Activated CD4-positive, alpha-beta T cell treated with anti-CD3 and anti-CD28 coated beads for 1 hour (primary cell): ENCODE measurements at places on chromosomes 4 and X.
A peak's percentile ranks its signal among the peaks of the same experiment; 100 is the strongest.

GRCh38 chrX:109714340-109714958 lies 18.6 kb downstream of the ACSL4 start:
- DNase-seq, result no peak

- no peak for DNase-seq
Measured at GRCh38 chrX:134646691-134647090, 11.6 kb downstream of the PLAC1 start.

DNA sequence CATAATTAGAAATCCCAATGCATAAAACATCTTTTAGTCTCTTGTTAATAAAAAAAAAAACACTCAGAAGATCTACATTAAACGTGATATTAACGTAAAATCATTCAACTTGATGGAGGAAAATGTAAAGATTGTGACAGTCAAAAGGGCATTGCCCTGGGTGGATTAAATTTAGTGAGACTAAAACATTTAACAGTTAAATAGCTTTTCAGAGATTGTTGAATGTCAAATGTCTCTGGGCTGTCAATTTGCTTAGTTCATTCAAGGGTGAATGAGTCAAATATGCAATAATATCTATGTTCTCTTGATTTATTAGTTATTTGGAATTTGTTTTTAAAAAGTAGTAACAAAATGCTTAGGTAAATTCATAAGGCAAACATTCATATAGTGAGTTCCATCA lies 836.6 kb upstream of the PCDH10 start:
- no peak for DNase-seq

DNA sequence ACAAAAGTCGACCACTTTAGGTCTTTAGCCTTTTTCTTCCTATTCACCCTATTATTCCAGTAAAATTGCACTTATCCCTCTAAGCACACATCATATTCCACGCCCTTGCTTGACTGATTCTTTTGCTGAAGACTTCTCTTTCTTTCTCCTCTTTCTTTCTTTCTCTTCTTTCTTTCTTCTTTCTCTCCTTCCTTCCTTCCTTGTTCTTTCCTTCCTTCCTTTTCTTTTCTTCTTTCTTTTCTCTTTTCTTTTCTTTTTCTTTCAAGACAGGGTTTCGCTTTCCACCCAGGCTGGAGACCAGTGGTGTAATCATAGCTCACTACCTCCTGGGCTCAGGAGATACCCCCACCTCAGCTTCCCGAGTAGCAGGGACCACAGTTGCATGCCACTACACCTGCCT lies 61.9 kb downstream of the RASGEF1B start:
- no peak for DNase-seq

- DNase-seq, result no peak
Measured at GRCh38 chrX:30982467-30982866, 89.4 kb downstream of the FTHL17 start.

DNA sequence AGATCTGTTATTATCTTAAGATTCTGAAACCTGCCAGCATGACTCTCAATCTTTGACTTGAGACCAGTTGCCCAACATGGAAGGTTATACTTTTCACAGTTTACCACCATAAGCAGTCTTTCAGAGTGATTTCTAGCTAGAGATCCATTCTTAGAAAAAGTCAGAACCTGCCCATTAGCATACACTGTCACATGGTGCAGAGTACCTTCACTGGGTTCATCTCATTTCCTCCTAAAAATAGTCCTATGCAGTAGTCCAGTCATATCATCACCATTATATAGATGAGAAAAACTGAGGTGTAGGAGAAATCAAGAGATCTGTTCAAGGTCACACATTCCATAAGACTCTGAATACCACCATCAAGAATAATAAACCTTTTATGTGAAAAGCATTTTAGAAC lies 153.6 kb downstream of the AR start:
- DNase-seq, result no peak

DNA sequence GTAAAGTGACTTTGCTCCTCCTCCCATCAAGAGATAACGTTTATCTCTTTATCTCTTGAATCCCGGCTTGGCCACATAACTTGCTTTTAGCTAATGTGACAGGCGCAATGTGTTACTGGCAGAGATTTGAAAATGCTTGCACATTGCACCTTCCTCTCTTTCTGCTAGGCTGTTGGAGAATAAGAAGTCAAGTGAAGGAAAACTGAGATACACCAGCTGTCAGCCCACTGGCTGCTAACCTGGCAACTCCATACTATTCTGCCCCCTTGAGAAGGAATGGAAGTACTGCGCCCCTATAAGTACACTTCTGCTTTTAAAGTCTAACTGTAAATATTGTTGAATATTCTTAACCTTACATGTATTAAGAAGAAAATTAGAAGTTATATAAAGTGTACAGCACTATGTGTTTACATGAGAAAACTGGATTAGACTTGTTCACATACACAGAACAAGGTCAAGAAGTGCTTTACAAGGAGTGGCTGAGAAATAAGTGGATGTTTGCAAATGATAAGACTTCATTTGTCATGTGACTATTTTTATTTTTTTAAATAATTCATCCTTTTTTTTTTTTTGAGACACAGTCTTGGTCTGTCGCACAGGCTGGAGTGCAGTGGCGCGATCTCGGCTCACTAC lies 424.5 kb upstream of the CTSO start:
- DNase-seq, result no peak

GRCh38 chr4:186304866-186305505 lies 39.0 kb downstream of the F11 start:
- no peak for DNase-seq

- no peak for DNase-seq
Measured at GRCh38 chr4:138910914-138911336, 104.7 kb upstream of the NOCT start.

GRCh38 chrX:36334572-36334971 lies 415.0 kb downstream of the CFAP47 start:
- DNase-seq, result no peak

GRCh38 chrX:95427389-95427788 lies 1257.3 kb upstream of the DIAPH2 start:
- no peak for DNase-seq

DNA sequence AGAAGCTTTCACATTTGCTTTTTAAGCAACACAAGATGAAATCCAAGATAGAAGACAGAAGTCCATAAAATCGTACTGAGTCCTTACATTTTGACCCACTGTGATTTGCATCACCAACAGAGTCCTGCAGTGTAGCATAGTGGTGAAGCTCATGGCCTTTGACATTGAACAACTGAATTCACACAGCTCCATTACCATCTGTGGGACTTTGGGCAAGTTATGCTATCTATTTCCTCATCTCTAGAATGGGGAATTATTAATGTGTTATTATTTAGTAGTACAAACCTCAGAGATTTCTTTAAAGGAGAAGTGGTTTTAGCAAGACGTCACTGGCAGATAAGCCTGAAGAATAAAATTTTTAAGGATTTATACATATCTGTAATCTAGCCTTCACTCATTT lies 10.7 kb downstream of the GPRIN3 start:
- no peak for DNase-seq

GRCh38 chr4:154234576-154234975 lies 257.0 kb downstream of the DCHS2 start:
- no peak for DNase-seq

- no peak for DNase-seq
Measured at GRCh38 chr4:123930996-123931395, 534.4 kb downstream of the SPRY1 start.

GRCh38 chrX:9355739-9356138 lies 109.1 kb upstream of the TBL1X start:
- no peak for DNase-seq

DNA sequence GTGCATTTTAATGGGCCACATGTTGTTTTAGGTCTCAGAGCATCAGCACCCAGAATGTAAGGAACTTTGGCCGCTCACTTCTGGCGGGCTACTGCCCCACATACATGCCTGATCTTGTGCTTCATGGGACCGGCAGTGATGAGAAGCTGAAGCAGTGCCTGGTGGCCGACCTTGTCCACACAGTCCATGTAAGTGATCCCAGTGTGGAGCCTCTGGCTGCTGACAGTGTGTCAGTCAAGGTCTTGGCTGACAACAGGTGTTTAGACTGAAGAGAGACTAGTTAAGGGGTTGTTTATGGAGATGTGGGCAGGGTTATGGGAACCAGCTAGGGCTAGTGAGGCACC lies 101.4 kb downstream of the FNIP2 start:
- DNase-seq, result no peak

DNA sequence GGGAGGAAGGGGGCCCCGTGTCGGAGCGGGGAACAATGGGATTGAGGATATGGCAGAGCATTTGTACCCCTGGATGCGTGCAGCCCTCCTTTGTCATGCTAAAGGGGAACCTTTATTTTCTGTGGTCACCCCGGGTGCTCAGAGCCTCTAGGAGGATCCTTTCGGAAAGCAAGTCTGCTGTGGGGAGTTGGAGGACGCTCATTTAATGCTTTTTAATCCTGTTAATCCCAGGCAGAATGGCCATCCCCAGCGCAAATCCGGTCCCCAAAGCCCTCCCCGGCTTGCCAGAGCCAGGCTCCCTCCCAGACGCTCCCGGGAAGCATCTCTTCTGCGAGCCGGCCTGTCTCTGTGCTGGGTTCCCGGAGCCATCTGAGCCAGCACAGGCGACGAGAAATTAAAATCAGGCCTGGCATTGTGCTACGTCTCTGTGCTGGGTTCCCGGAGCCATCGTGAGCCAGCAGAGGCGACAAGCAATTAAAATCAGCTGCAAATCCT lies 113.2 kb upstream of the PPP2R3B start:
- no peak for DNase-seq

- no peak for DNase-seq
Measured at GRCh38 chr4:19596342-19596741, 655.4 kb upstream of the SLIT2 start.

DNA sequence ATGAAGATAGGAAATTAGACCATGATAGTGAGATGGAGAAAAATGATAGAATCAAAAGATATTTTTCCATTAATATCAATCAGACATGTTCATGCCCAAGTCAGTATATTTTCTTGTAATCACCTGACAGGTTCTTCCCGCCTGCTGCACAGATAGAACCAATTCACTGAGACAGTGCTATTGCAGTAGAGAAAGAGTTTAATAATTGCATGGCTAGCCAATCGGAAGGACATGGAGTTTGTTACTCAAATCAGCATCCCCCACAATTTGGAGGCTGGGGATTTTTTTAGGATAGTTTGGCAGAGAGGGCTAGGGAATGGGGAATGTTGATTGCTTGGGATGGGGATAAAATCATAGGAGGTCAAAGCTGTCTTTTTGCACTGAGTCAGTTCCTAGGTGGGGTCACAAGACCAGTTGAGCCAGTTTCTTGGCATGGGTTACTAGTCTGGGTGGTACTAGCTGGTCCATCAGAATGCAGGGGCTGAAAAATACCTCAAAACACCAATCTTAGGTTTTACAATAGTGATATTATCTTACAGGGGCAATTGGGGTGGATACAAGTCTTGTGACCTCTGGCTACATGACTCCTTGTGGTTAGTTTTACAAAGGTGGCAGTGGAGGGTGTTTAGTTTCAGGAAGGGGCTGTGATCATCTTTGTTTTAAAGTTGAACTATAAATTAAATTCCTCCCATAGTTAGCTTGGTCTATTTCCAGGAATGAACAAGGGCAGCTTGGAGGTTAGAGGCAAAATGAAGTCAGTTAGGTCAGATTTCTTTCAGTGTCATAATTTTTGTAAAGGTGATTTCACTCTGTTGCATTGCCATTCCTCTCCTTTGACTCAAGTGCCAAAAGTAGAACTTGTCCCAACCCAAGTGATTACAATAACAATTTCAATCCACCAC lies 100.3 kb upstream of the PDE5A start:
- no peak for DNase-seq

DNA sequence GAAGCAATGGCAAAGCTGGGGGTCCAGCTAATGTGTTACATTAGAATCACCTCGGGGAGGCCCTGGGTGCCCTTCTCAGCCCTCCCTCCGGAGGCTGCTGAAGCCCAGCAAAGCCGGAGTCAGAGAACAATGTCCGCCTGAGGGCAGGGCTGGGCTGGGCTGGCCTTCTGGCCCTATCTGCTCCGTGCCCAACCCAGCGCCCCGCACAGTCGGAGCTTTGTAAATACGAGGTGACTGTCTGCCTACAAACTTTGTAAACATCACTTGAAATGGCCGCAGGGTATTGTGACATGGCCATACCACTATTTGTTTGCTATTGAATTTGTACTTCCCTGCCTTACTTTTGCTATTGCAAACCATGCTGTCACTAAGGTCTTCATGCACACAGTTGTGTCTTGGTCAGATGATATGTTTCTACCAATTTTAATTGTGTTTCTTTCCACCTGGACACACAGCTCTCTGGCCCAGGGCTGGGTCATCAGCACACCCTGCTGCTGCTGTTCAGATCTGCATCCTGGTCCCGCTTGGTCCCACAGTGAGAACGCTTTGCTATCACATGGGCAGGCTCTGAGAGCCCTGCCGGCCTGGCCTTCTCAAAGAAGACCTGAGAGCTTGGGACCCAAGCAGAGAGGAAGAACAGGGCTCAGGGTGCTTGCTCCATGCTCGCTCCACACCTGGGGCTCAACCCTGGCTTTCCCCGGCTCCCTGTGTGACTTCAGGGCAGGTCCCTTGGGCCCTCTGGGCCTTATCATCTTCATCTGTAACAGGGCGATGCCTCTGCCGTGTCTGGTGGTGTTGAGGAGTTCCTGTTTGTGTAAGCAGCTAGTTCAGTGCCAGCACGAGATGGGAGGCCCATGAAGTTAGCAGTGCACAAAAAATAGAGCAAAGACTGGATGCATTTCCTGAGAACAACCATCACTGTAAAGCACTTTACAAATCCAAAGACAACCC lies 2.3 kb downstream of the S100P start:
- no peak for DNase-seq

- DNase-seq, result no peak
Measured at GRCh38 chrX:120464411-120464810, 4.7 kb downstream of the LAMP2 start.

GRCh38 chr4:148124512-148124911 lies 317.7 kb downstream of the NR3C2 start:
- no peak for DNase-seq

- no peak for DNase-seq
Measured at GRCh38 chr4:62940229-62940628, 1469.0 kb downstream of the TECRL start.

- no peak for DNase-seq
Measured at GRCh38 chr4:16745009-16745635, 153.3 kb downstream of the LDB2 start.

- DNase-seq, result no peak
Measured at GRCh38 chrX:150574559-150575418, 6.4 kb downstream of the MTM1 start.

GRCh38 chr4:143183513-143184216 lies 1.1 kb upstream of the USP38 start:
- no peak for DNase-seq

GRCh38 chr4:168509786-168510185 lies 12.9 kb downstream of the PALLD start:
- DNase-seq, result no peak

- no peak for DNase-seq
Measured at GRCh38 chr4:39255266-39255665, 72.9 kb downstream of the WDR19 start.

- no peak for DNase-seq
Measured at GRCh38 chr4:184854673-184855072, 28.9 kb upstream of the ACSL1 start.

- peak; percentile 7 for DNase-seq
Measured at GRCh38 chrX:134026565-134027311, 41.3 kb upstream of the GPC3 start.

- DNase-seq, result no peak
Measured at GRCh38 chr4:11480683-11481082, 52.0 kb upstream of the HS3ST1 start.
